ENCODE measurements at places on chromosomes 4 and X.

DNA sequence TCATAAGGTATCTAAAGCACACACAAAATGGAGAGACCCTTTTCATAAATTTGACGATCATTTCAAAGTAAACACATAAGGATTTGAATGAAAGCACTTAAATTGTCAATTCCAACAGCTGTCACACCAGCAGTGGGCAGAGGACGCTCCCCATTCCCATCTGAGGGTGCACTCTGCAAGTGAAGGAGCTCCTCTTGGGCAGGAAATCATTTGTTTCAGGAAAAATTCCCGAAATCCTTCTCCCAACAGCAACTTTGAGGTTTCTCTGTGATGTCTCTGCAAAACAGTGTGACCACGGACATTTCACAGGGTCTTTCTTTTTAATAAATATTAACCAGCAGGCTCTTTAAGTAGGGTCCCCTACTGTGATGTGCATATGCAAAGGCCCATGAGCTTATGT lies 111.0 kb downstream of the EPHA5 start:
- DNase-seq: no peak

DNA sequence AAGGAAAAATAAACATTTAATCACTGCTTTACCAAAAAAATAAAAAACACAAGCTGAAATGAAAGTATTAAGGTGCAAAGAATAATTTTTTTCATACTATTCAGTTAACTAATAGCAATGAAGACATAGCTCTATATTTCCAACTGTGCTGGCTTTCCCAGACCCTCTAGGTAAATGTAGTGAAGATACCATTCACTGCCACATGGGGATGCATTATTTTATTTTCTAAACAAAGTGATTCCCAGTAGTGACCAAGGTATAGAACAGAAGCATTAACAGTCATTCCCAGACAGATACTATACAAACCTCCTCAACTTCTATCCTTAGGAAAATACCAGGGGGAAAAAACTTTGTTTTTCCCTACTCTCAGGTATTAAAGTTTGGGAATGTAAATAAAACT lies 39.4 kb downstream of the ANTXR2 start:
- DNase-seq: no peak

- DNase-seq: no peak
Measured at GRCh38 chr4:15213302-15213970, 211.2 kb downstream of the CPEB2 start.

GRCh38 chrX:104684077-104684476 lies 118.1 kb downstream of the IL1RAPL2 start:
- DNase-seq: no peak

DNA sequence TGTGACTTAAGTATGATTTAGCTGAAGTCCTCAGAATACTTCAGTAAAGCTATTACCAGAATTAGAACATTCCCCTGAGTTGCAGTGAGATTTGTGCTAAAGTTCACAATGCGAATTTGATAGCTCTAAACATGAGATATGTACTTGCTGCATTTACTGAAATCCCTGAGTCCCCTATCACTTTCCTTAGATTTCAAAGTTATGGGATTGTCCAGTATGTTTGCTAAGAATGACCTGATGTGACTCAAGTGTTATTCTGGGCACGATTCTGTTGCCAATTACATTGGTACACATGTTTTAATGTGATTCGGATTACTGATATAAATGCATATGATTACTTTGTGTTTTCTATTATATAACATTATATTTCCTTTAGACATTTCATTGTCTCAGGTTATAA lies 91.3 kb upstream of the AMOT start:
- DNase-seq: no peak

- no peak for DNase-seq
Measured at GRCh38 chrX:150482537-150483206, 85.7 kb upstream of the MTM1 start.

DNA sequence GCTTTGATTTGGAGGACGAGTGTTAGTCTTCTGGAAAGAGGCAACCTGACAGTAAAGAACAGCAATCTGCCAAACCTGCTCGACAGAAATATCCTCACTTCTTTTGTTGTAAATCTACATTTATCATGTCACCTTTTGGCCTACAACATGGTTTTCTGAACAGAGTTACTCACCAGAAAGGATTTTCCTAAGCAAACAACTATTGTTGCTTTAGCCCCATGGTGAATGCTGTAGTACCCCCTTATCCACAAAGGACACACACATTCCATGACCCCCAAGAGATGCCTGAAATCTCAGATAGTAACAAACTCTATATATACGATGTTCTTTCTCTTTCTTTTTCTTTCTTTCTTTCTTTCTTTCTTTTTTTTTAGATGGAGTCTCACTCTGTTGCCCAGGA lies 42.7 kb downstream of the TMEM150C start:
- DNase-seq: no peak

DNA sequence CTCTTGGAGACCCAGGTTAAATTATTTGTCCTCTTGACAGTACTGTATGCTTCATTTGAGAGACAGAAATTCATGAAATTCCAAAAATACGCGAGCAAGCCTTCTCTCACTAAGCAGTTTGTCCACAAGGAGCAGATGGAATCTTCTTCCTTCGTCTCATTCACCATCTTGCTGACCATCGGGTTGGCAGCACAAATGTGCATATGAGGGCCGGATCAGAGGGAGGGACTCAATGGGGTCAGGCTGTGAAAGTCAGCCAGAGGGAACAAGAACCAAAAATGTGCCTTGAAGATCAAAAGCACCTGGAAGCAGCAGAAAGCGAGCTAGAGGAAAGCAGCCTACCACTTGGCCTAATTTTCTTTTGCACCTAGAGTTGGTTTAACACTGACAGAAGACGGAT lies 16.4 kb downstream of the NHSL2 start:
- DNase-seq: no peak

GRCh38 chrX:41167888-41168287 lies 82.6 kb downstream of the USP9X start:
- no peak for DNase-seq

GRCh38 chrX:30153881-30154260 lies 61.5 kb upstream of the MAGEB2 start:
- DNase-seq: no peak

GRCh38 chrX:68692651-68693050 lies 45.2 kb downstream of the STARD8 start:
- no peak for DNase-seq

- peak; percentile 70 for DNase-seq
Measured at GRCh38 chr4:10063544-10064300, 42.4 kb upstream of the SLC2A9 start.

GRCh38 chr4:36712013-36712412 lies 430.6 kb downstream of the DTHD1 start:
- no peak for DNase-seq

DNA sequence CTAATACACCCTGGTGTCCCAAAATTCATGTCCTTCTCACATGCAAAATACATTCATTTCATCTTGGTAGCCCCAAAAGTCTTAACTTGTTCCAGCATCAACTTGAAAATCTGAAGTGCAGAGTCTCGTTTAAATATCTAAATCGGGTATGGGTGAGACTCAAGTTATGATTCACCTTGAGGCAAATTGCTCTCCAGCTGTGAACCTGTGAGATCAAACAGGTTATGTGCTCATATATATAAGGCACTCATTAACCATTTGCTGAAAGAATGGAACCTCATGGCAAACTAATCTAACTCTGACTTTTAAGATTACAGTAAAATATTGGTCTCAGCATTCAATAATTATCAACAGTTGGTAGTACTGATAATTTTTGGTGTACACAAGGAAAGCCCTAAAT lies 55.5 kb downstream of the PDLIM5 start:
- DNase-seq: no peak

DNA sequence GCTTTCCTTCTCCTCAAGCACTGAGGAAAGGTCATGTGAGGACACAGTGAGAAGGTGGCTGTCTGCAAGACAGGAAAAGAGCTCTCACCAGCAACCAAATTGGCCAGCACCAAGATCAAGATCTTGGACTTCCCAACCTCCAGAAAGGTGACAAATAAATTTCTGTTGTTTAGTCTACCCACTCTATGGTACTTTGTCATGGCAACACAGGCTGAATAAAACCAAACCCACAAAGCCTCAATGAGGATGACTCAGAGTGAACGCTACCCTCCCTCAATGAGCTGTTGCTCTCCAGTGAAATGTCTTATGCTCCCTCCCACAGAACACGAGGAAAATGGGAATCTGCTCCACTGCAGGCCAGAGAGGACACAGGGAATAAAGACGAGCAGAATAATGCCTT lies 244.1 kb downstream of the RAB28 start:
- DNase-seq: no peak

DNA sequence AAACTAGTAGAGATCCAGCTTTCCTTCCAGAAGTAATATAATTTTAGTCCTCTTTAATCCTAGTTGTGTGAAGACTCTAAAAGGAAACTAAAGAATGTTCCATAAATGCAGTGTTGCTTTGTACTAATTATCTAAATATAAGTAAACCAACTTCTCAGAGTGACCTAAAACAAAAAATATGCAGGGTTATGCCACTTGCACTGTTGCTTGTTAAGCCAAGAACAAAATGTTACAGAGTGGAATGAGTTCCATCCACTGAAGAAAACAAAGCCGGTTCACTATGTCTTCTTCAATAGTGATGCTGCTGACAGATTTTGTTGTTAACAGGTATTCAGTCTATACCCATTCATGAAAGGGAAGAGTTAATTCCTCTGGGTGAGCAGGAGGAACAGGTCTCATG lies 252.0 kb upstream of the DIAPH2 start:
- DNase-seq: no peak

- DNase-seq: no peak
Measured at GRCh38 chrX:67585401-67585800, 41.6 kb downstream of the AR start.

GRCh38 chrX:14039344-14039743 lies 9.7 kb upstream of the GEMIN8 start:
- DNase-seq: no peak

DNA sequence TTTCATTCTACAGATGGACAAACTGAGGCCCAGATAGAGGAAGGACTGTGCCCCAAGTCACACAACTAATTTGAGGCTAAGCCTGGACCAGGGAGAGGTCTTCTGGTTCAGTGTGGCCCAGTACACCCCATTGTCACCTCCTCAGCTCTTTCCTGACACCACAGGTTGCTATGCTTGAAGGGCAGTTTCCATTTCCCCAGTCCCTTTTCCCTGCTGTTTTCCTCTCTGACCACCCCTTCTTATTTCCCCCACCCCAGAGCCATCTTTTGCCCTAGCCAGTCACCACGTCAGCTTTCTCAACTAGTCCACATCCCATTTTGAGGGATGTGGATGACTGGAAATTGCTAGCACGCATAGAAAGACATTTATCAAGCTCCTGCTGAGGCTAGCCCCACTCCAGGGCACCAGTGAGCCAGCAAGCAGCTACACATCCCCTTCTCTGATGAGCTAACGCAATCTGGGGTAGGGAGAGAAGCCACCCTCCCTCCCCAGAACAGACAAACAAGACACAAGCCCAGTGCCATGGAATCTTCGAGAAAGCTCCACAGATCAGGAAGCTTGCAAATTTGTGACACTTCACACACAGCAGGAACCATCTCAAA lies 1.3 kb downstream of the GABRE start:
- no peak for DNase-seq

GRCh38 chr4:27057053-27057452 lies 196.4 kb downstream of the STIM2 start:
- no peak for DNase-seq

DNA sequence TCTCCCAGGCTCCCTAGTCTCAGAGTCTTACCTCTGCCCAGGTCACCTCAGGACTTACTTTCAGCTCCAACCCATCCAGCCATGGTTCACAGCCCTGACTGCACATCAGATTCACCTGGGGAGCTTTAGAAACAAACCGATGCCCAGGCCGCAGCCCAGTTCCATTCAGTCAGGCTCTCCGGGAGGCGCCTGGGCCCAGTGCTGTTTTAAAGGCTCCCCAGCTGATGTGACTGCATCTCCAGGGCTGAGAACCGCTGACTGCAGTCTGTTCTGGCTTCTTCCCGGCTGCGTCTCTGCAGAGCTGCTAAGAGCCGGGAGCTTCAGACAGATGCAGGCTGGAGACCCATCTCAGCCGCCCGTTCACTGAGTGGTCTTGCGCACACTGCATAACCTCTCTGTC lies 44.4 kb upstream of the LGI2 start:
- DNase-seq: no peak

- DNase-seq: no peak
Measured at GRCh38 chrX:115559672-115560071, 1.3 kb upstream of the PLS3 start.

DNA sequence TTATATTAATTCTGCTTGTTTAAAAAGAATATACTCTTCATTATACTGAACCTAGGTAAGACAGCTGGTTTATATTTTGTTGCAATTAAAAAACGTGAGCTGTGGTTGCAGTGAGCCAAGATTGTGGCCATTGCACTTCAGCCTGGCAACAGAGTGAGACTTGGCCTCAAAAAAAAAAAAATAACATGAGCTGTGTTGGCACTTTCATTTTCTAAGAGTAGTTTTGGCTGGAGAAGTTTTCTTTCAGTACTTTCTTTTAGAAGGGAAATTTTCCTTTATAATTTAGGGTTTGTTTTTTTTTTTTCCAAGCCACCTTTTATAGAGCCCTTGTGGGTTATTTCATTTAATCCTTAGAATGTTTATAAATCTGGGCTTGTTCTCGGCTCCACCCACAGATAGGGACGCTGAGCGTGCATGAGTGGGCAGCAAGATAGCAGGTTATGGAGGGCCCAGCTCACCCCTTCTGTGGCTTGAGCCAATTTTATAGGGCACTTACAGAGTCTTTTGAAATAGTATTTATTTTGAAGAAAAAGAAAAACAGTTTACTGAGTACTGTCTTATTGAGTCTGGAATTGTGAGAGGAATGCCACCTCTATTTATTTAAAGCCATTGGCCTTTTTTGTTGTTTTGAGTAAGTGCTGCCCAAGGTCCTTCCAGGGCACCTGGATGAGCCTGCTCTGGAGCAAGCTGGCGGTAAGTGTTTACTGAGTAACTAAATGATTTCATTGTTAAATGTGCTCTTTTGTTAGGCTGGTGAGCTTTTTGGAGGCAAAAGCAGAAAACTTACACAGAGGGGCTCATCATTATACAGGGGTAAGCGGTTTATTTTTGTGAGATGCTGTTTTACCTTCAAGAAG lies 60.9 kb downstream of the HTT start:
- DNase-seq: no peak

- DNase-seq: no peak
Measured at GRCh38 chr4:99654361-99654761, 3.3 kb downstream of the C4orf54 start.

DNA sequence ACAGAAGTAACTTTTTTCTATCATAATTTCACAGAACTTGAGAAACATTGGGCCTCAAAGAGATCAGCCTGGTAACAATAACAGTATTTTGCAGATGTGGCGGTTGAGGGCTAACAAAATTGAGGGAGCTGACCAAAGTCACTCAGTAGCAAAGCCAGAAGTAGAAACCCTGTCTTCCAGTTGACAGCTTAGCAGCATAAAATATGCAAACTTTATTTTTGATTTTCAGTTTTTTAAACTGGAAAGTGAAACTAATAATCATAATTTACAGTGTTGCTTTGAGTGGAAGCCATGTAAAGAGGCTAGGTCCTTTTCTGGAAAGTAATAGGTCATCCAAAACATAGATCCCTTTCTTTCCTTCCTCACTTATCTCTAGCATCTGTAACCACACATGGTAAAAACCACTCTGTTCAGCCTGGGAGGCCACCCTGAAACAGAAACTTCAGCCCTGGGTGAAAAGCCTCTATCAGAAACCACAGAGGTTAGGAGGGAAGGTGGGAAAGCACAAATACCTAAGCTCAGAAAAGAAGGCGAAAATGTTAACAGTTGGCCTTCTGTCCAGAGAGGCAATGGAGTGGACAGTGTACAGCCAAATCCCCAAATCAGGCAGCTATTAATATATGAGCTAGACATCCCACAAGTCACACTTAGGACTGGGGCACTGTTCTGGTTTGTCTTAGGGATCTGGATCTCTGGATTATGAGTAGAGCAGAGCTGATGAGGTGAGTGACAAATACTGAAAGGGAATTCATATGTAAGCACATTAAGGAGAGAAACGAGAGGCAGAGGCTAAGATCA lies 61.1 kb upstream of the ARSJ start:
- DNase-seq: no peak

Data from posterior cingulate gyrus (tissue), 11 donors.